ENCODE measurements at places on chromosomes 6 and 20. TPM values are rescaled to one million over a fixed set of nuclear protein-coding genes. Genes with fewer than 3 reads are reported as not detected.

CRISP3 gene
- total RNA-seq = 0.48 TPM

CHD6 gene
- 51.1 TPM for total RNA-seq

GRCh38 chr6:135922174-135922573 is 70.7 kb downstream of the PDE7B start:
- H3K27ac ChIP-seq = peak overlapping the region; percentile 88
- H3K36me3 ChIP-seq = no peaks in the 10 kb centered on the region
- H3K27me3 ChIP-seq = no peaks in the 10 kb centered on the region
- peak; percentile 95 for DNase-seq

- DNase-seq = no peak
- H3K27me3 ChIP-seq = no peaks in the 10 kb centered on the region
Measured at GRCh38 chr6:118876814-118877213, 17.1 kb upstream of the ASF1A start.
